Stimulated activated CD8-positive, alpha-beta memory T cell treated with anti-CD3 and anti-CD28 coated beads, Interleukin-15, amount 100 ng/mL, for 24 hours (primary cell): ENCODE measurements at places on chromosomes 12 and 14.

- no peak for DNase-seq
These were observed 2.8 kb upstream of the TSPAN8 start for GRCh38 chr12:71160585-71160984.

DNA sequence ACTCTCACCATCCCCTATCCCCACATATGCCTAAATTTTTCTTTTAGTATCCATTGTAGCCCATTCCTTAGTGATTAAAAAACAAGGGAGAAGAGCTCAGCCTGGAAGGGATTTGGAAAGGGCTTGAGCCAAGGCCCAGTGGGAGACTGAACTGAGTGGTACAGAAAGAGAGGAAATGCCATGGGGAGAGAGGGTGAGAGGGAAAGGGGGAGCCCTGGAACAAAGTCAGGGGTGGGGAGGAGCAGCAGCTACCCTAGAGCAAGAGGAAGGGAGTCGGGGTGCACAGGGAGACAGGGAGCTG is 2.6 kb upstream of the ATN1 start:
- DNase-seq = no peak

DNA sequence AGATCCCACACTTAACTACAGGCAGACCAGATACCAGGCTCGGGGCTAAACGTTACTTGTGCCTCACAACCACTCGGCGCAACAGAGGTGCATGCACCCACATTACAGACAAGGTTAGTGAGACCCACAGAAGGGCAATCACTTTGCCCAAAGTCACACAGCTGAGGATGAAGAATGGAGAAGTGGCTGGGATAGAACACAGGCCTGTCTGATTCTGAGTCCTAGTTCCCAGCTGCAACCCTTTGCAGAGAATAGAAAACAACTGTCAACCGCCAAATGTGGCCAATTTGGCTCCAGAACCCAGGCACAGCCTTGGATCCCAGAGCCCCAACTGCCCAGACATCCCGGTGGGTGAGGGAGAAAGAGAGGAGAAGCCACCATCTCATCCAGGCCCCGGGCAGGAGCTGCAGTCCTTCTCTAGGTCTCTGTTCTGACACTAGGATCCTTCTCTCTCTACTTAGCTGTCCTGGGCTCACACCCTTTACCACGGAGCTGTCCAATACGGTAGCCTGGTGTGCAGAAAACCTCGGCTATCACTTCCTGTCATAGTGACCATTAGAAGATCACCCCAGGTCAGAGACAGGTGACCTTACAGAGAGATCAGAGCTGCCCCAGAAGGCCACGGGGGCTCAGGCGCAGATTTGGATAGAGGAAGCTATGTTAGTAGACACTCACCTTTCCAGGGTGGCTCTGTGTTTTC is 59.1 kb downstream of the FAM222A start:
- no peak for DNase-seq

DNA sequence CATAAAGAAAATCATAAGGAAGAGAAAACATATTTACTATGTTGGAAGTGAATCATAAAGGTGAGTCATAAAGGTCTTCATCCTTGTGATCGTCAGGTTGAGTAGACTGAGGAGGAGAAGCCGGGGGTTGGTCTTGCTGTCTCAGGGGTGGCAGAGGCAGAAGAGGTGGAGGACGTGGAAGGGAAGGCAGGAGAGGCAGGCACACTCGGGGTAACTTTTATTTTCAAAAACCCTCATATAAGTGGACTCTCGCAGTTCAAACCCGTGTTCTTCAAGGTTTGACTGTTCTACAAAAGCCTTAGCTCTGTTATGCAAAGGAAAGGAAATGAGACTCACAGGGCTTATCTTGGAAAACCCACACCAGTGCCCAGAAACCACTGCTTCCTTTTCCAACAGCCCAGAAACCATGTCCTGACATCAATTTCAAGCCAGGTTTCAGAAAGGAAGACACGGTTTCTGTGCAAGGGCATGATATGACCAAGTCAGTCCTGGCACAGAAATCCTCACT is 14.0 kb downstream of the SMCO2 start:
- DNase-seq = no peak

- DNase-seq = no peak
These were observed 5.3 kb downstream of the ALDH1L2 start for GRCh38 chr12:105078712-105079570.

GRCh38 chr12:91043408-91043807 is 14.4 kb downstream of the KERA start:
- no peak for DNase-seq

GRCh38 chr14:63727231-63727735 is 582 bp downstream of the SGPP1 start:
- peak; percentile 10 for DNase-seq

GRCh38 chr14:72699852-72700257 is 194.0 kb downstream of the DPF3 start:
- DNase-seq = no peak

DNA sequence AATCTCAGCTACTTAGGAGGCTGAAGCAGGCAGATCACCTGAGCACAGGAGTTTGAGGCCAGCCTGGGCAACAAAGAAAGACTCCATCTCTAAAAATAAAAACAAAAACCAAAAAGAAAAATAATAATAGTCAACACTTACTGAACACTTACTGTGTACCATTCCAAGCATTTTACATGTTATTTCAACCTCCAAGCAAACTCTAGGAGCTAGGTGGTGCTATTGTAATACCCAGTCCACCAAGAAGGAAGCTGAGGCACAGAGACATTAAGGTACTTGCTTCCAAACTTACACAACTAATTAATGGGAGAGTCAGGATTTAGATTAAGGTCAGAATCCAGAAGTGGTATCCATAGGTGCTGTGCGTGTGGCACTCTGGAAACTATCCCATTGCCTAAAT is 13.7 kb upstream of the OR6J1 start:
- no peak for DNase-seq

DNA sequence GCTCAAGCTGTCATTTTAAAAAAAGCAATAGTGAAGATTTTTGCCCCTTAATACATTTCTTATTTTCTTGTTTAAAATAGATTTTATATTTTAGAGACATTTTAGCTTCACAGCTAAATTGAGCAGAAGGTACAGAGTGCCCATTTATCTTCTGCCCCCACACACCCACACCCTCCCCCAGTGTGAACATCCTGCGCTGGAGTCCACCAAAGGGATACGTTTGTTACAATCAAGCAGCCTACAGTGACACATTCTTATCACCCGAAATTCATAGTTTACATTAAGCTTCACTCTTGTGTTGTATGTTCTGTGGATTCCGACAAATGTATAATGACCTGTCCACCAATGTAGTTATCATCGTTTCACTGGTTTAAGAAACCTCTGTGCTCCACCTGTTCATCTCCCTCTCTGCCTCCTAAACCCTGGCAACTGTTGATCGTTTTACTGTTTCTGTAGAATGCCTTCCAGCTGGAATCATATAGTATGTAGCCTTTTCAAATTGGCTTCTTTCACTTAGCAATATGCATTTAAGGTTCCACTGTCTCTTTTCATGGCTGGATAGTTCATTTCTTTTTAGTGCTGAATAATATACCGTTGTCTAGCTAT is 91.0 kb upstream of the TRAF3 start:
- no peak for DNase-seq

- DNase-seq = no peak
These were observed 53.8 kb downstream of the TMCC3 start for GRCh38 chr12:94596596-94596995.

DNA sequence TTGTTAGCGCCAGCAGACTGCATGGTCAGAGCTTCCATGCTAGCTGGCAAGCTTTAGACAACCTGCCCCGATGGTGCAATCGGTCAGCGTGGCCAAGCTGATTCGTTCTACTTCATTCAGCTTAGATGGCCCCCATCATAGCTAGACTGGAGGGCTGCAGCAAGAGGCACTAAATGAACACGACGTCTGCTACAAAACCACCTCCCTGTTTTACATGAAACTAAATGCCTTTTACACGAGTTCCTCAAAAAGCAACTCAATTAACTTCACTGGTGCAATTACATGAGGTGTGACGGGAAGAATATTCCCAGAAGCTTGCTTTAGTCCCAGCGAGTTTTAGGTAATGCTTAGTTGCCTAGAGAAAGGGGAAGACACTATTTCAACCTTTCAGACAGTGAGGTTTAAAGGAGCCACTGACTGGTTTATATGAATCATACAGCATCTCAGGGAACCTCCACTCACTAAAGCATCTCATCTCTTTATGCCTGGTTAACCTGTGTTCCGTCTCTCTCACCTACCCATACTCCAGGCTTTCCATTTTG is 8.4 kb downstream of the NIN start:
- no peak for DNase-seq

DNA sequence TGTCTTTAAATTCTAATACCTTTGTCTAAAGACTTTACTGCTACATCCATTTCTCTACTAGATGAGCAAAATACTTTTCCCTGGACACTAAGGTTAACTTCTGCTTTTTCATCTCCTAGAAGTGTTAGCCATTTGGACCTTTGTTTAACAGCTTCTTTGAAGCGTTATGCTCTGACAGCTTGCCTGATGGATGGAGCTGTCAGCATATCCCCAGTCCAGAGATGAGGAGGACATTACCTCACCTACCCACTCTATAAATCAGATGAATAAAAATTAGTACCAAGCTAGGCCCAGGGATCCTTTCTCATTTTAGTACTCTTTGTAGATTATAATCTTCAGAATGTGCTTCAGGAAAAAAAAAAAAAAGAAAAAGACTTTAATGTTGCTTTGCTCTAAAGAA is 222.7 kb downstream of the PELI2 start:
- DNase-seq = no peak

- no peak for DNase-seq
These were observed 22.2 kb downstream of the VCPKMT start for GRCh38 chr14:50094056-50094755.

- DNase-seq = no peak
These were observed 5.2 kb upstream of the ZNF385A start for GRCh38 chr12:54389607-54390175.

DNA sequence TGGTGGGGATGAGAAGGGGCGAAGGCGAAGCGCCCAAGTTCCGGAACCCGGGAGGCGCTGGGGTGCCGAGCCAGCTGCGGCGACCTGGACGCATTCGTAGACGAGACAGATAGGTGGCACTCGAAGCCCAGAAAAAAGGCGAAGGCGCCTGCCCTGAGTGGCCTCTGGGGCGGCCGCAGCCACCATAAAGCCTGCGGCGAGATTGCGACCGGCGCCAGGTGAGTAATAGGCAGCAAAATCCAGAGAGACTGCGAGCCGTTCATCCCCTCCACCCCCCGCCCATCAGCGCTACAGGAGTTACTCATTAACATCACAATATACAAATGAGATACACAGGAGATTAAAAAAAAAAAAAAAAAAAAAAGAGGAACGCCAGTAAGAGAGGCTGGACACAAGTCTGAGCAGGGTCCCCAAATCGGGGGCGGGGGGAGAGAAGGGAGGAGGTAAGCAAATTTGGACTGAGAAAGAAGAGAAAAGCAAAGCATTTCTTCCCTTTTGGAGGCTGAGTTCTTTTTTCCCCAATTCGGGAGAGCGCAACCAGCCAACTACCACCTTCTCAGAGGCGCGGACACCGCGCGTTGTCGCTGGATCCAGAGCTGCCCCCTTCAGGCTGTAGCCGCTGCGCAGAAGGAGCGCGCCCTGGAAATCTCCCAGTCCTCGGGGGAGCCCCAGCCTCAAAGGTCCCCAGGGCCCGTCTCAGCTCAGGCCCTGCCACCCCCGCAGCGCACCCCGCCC is 15.7 kb downstream of the TBX3 start:
- DNase-seq = no peak

- DNase-seq = no peak
These were observed 18.6 kb upstream of the ITGA5 start for GRCh38 chr12:54437697-54438096.

DNA sequence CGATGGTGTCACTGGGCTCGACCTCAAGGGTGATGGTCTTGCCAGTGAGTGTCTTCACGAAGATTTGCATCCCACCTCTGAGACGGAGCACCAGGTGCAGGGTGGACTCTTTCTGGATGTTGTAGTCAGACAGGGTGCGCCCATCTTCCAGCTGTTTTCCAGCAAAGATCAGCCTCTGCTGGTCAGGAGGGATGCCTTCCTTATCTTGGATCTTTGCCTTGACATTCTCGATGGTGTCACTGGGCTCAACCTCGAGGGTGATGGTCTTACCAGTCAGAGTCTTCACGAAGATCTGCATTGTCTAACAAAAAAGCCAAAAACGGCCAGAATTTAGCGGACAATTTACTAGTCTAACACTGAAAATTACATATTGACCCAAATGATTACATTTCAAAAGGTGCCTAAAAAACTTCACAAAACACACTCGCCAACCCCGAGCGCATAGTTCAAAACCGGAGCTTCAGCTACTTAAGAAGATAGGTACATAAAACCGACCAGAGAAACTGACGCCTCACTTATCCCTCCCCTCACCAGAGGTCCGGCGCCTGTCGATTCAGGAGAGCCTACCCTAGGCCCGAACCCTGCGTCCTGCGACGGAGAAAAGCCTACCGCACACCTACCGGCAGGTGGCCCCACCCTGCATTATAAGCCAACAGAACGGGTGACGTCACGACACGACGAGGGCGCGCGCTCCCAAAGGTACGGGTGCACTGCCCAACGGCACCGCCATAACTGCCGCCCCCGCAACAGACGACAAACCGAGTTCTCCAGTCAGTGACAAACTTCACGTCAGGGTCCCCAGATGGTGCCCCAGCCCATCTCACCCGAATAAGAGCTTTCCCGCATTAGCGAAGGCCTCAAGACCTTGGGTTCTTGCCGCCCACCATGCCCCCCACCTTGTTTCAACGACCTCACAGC is 717 bp downstream of the UBC start:
- DNase-seq = peak; percentile 83

DNA sequence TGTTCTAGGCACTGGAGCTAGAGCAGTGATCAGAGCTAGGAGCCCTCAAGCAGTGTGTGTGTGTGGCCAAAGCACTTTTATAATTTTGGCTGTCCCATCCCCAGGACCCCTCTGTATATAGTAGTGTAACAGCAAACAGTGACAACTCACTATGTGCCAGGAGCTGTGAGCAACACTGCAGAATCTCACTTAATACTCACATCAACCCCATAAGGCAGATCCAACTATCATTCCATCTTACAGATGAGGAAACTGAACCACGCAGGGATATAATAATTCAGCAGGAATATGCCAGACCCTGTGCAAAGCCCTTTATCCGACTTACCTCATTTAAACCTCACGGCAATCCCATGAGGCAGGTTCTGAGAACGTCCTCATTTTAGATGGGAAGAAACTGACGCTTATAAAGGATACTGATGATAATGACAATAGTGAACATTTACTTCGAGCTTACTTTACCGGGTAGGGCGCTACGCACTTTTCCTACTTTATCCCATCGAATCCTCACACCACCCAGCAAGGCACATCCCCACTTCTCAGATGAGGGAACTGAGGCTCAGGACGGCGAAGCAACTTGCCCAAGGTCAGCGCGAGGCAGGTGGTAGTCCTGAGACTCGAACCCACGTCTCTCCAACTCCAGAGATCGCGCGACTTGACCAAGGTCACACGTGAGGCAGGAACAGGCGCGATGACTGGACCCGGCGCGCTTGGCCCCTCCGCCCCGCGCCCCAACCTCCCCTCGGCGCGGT is 687 bp downstream of the RAB35 start:
- no peak for DNase-seq

- DNase-seq = no peak
These were observed 46.1 kb upstream of the OTOGL start for GRCh38 chr12:80053051-80053790.

GRCh38 chr14:22552827-22553076 is 36.3 kb downstream of the DAD1 start:
- DNase-seq = no peak

GRCh38 chr12:58932806-58933681 is 12.7 kb upstream of the LRIG3 start:
- DNase-seq = no peak
